Hindlimb muscle (tissue), 1 donor: ENCODE measurements at places on chromosomes 1 and 21. TPM values are rescaled to one million over a fixed set of nuclear protein-coding genes. Genes with fewer than 3 reads are reported as not detected.

DNALI1 gene
- 9.7 TPM for polyA plus RNA-seq

RBM11 gene
- not detected for polyA plus RNA-seq

F11R gene
- 12.4 TPM for polyA plus RNA-seq

UBL4B gene
- not detected for polyA plus RNA-seq

HDGF gene
- 142 TPM for polyA plus RNA-seq

HSF2BP gene
- polyA plus RNA-seq = 0.89 TPM

MROH7 gene
- 5.9 TPM for polyA plus RNA-seq

TGFB2 gene
- 54.3 TPM for polyA plus RNA-seq

NHLH1 gene
- 1.5 TPM for polyA plus RNA-seq

DNAJC28 gene
- polyA plus RNA-seq = 2.1 TPM

CD160 gene
- 1.1 TPM for polyA plus RNA-seq

ASAP3 gene
- 57.1 TPM for polyA plus RNA-seq

CD164L2 gene
- not detected for polyA plus RNA-seq

CD34 gene
- polyA plus RNA-seq = 151 TPM

FCRL2 gene
- not detected for polyA plus RNA-seq

CXADR gene
- 0.63 TPM for polyA plus RNA-seq

CSF3R gene
- polyA plus RNA-seq = 3.8 TPM

CCDC30 gene
- 2.5 TPM for polyA plus RNA-seq

TRPM2 gene
- 2.1 TPM for polyA plus RNA-seq

C8A gene
- polyA plus RNA-seq = not detected

PHC2 gene
- 77.9 TPM for polyA plus RNA-seq

KCNT2 gene
- 7.0 TPM for polyA plus RNA-seq

TRABD2B gene
- 5.5 TPM for polyA plus RNA-seq

COL24A1 gene
- 3.8 TPM for polyA plus RNA-seq

BSND gene
- polyA plus RNA-seq = 0.08 TPM

FCRL1 gene
- 0.09 TPM for polyA plus RNA-seq

YIPF1 gene
- polyA plus RNA-seq = 14.4 TPM

LHX8 gene
- not detected for polyA plus RNA-seq

PLEKHA6 gene
- polyA plus RNA-seq = 12.7 TPM

NR1I3 gene
- 1.1 TPM for polyA plus RNA-seq

C4BPB gene
- 0.10 TPM for polyA plus RNA-seq

HTR1D gene
- 0.09 TPM for polyA plus RNA-seq

CNKSR1 gene
- 2.5 TPM for polyA plus RNA-seq

PADI1 gene
- polyA plus RNA-seq = 0.31 TPM

RNU1-2 gene
- polyA plus RNA-seq = not detected

TCHHL1 gene
- not detected for polyA plus RNA-seq

TNFRSF25 gene
- polyA plus RNA-seq = 14.7 TPM

TNFRSF18 gene
- 4.1 TPM for polyA plus RNA-seq

LCE3A gene
- not detected for polyA plus RNA-seq

ASB17 gene
- not detected for polyA plus RNA-seq

EPB41 gene
- polyA plus RNA-seq = 7.6 TPM

MMEL1 gene
- 0.59 TPM for polyA plus RNA-seq

ETV3L gene
- polyA plus RNA-seq = not detected

OR2M7 gene
- polyA plus RNA-seq = not detected

COL8A2 gene
- polyA plus RNA-seq = 6.9 TPM

HAO2 gene
- not detected for polyA plus RNA-seq

FAAH gene
- 26.5 TPM for polyA plus RNA-seq

REN gene
- not detected for polyA plus RNA-seq
